ENCODE measurements at places on chromosomes 1 and 21.

DNA sequence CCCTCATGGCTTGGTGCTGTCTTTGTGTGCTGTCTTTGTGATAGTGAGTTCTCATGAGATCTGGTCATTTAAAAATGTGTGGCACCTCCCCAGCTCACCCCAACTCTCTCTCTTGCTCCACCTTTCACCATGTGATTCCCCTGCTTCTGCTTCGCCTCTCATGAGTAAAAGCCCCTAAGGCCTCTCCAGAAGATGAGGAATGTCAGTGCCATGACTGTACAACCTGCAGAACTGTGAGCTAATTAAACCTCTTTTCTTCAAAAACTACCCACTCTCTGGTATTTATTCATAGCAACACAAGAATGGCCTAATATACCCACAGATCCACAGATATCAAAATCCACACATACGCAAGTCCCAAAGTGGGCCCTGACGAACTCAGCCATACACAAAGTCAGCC is 88.9 kb upstream of the PPP2R5A start:
- no peak for DNase-seq

DNA sequence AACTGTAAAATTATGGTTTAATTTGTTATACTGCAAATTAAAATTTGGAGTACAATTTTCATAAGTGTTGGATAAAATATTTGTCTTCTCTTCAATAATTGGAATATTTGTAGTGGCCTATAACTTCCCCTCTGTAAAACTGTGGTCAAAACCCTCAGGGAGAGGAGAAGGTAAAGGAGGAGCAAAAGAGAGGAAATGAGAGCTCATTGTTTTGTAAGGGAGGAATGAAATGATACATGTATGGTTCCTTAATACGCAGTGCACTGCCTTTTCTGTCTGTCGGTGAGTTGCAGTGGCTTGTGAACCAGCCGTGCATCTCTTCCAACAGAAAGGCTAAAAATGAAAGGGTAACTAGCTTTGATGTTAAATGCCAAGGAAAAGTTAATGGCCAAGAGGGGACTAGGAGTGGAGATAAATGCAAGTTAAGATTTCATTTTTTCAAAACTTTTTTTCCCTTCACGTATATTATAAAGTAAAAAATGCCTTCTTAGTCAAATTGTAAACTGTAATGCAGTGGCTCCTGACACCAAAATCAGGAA is 26.4 kb downstream of the LRRC8D start:
- no peak for DNase-seq

DNA sequence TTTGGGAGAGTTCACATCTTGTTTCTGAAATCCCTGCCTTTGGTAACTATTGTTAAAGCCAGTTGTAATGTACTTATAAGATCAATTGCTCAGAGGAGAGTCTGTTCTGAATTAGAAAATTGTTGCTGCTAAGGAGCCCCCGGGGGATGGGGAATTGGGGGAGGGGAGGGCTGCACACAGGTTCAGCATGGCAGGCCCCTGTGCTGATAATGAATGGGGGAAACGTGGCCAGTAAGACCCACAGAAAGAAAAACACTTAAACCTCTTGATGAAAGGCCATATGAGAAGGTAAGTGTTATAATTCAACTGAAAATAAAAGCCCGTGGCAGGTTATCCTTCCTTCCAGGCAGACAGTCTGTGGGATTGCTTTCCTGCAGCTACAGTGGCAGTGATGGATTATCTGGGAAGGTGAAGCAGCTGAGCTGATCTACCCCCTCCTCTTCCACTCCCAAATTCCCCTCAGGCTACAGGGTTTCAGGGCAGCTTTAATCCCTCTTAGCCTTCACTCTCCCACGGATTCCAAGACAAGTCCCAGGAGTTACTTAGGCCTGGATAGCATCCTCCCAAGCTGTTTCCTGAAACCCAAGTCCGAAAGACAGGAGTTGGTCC is 398.8 kb downstream of the TBX15 start:
- DNase-seq, result no peak

- DNase-seq, result no peak
Observed at GRCh38 chr1:155254714-155255242, 505 bp downstream of the ENTREP3 start.

- DNase-seq, result no peak
Observed at GRCh38 chr21:34589511-34590282, 25.2 kb downstream of the RCAN1 start.

- no peak for DNase-seq
Observed at GRCh38 chr1:37839676-37840075, 19.7 kb downstream of the MTF1 start.

- no peak for DNase-seq
Observed at GRCh38 chr1:168760781-168761180, 31.8 kb upstream of the DPT start.

- DNase-seq, result no peak
Observed at GRCh38 chr1:71350805-71351204, 270.0 kb upstream of the ZRANB2 start.

GRCh38 chr1:114468047-114468446 is 43.0 kb downstream of the TRIM33 start:
- DNase-seq, result no peak

DNA sequence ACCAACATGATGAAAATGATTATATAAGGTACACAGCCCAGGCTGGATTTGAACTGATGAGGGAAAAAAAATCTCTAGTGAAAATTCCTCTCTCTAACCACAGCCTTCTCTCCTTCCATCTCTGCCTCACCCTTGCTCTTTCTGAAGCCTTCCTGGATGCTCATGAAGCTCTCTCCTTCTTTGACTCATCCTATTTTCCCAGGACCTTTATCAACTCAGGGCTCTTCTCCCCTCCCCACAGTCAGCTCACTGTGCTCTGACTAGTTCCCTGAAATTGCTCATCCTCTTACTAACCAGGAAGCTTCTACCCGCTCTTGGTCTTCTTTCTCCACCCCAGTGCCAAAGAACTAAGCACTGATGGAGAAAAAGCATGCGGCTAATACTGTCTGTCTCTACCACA is 46.4 kb upstream of the ERG start:
- no peak for DNase-seq

- DNase-seq, result no peak
Observed at GRCh38 chr1:6443339-6444115, 19.0 kb downstream of the ESPN start.

GRCh38 chr1:151318975-151319374 is 8.2 kb downstream of the PI4KB start:
- no peak for DNase-seq

- peak; percentile 12 for DNase-seq
Observed at GRCh38 chr1:231039161-231040018, 664 bp downstream of the FAM89A start.

- no peak for DNase-seq
Observed at GRCh38 chr1:19654386-19654785, 10.3 kb downstream of the NBL1 start.

DNA sequence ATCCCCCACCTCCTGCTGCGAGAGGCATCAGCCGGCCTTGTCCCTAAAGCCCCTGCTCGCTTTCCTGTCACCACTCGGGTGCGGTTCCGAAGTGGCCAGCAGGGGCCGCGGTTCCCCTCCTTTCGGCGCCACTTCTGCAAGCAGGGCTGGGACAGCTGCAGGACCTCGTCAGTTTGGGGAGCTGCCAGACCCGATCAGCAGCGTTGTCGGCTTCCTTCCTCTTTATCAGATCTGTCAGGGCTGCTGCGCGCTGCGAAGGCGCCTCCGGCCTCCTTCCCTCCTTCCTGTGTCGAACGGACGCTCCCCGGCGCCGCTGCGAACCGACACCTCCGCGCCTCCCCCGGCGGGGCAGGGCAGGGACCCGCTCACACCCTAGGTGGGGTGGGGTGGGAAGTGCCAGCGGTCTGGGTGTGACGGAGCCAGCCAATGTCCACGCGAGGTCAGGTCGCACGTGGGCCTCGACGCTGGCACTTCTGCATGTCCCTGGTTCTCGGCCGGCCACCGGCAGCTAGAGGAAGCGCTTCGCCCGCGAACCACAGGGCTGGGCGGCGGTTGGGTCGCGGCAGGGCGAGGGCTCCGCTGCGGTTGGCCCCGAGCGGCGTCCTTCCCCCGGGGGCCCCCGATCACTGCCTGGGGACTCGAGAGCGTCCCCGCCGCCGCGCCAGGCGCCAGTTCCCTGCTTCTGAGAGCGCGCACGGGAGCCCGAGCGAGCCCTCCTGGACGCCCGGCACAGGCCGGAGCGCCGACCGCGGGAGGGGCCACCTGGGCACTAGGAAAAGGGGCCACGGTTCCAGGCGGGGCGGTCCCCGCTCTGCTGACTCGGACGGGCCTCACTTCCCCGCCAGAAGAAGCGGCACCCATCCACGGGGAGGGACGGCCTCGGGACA is 81.8 kb downstream of the RUNX3 start:
- DNase-seq, result peak; percentile 82

DNA sequence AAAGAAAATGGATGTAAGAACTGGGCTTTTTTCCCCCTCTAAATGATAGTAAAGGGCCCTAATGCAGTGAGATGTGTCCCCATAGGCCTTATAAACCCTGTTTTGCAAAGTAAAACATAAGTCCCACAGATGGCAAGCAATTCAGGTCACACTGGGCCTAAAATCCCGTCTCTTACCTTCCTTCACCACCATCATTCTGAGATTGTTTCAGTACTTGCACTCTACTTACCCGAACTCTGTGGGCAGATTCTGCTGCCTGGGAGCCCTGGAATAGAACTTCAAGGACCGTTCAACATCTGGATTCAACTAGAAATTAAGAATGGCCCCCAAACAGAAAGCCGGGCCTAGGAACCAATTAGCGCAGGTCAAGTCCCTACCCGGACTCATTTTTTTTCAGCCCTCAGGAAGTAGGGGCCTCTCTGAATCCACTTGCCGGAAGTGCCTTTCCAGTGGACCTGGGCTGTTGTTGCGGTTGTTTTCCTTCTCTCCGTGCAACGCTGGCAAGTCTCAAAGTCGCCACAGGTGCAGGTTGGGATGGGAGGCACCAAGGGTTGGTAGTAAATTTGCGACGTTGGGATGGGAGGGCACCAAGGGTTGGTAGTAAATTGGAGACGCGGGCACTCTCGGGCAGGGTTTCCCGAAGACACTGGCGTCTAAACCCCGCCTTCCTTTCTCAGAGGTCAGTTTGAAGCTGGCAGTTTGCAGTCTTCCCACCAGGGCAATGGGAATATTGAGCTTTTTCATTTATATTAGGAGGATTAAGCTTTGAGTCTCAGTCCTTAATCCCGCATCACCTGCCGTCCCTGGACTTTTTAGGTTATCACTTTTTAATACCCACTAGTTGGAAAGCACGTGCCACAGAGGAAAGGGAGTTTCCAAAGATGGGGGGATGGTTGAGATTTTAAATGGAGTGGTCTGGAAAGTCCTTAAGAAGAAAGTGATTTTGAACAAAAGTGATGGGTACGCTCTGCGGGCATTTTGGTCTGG is at the start of gene TMEM69:
Gene TMEM69, plus strand, starts transcription at position 428 of the 987 bp plus-strand sequence. CDS start 2,888 bp downstream, outside the sequence.
- peak; percentile 58 for DNase-seq

DNA sequence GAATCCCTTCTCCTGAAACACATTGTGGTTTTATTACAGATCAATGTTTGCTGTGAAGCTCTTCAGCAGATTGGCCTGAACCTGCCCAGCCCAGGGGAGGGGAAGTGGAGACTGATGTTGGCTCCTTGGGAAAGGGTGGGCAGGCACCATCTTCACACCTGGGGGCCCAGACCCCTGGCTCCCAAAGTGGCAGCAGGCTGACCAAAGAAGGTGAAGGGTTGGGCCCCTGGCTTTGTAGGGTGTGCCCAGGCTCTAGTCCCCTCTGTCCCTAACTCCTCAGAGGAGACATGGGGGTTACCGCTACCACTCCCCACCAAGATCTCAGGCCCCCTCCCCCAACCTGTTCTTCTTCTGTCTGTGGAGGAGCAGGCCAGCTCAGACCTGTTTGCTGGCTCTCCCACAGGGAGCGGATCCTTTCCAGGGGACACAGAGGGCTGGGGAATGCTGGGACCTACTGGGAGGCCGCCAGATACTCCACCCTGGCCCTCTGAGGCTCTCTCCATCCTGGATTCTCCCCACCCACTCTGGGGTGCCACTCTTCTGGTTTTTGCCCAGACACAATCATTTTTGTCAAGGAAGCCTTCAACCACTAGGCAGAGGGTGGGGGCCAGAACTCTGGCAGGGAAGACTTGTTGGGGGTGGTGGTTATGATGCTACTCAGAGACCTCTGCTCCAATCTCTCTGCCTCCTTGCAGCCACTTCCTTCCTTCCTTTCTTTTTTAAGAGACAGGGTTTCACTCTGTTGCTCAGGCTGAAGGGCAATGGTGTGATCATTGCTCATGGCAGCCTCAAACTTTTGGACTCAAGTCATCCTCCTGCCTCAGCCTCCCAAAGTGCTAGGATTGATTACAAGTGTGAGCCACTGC is 5.0 kb upstream of the EFNA3 start:
- DNase-seq, result no peak

- DNase-seq, result no peak
Observed at GRCh38 chr1:20588634-20589225, at the start of gene CDA. Gene CDA (plus strand): TSS chr1:20589097. CDS start chr1:20589130, 33 bp downstream.

GRCh38 chr1:51690285-51690961 is 73.5 kb downstream of the OSBPL9 start:
- no peak for DNase-seq

GRCh38 chr1:78663923-78664322 is 14.3 kb downstream of the IFI44 start:
- no peak for DNase-seq

GRCh38 chr1:78072216-78072615 is 26.4 kb downstream of the GIPC2 start:
- DNase-seq, result no peak

DNA sequence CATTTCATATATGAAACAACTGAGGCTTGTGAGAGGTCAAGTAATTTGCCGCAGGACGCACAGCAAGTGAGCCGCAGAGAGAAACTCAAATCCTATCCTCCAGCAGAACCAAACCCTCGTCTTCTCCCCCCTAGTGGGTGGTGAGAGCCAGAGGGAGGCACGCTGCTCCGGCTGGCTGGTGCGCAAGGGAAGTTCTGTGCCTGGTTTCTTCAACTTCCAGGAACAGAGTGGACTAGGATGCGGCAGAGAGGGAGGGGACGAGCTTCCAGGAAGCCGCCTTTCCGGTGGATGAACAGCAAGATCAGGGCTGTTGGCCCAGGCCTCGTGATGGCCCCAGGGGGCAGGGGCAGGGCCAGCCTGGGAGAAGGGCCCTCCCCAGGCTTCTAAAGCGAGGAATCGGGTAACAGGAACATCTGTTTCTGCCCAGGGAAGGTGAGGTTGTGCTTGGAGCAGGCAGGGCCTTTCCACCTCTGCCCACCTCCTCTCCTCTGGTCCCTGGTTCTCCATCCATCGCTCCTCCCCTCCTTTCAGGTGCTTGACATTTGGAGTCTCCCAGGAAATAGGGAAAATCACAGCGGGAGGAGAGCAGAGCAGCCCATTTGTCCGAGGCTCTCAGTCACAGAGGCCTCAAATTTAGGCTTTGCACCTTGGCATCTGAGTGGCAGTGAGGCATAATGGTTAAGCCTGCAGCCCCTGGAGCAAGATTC is 16.8 kb upstream of the PDIK1L start:
- DNase-seq, result no peak

- no peak for DNase-seq
Observed at GRCh38 chr1:164774413-164774812, 215.4 kb downstream of the PBX1 start.

Data from activated T-helper 9 cell treated with anti-CD3 and anti-CD28 coated beads, Interleukin-2, amount 50 U/mL, for 16 hours (primary cell).